Activated B cell treated with CpG ODN at 0.5 μM for 24 hours (primary cell): ENCODE measurements at places on chromosomes 3 and 15. TPM values are rescaled to one million over a fixed set of nuclear protein-coding genes. Genes with fewer than 3 reads are reported as not detected.

DNA sequence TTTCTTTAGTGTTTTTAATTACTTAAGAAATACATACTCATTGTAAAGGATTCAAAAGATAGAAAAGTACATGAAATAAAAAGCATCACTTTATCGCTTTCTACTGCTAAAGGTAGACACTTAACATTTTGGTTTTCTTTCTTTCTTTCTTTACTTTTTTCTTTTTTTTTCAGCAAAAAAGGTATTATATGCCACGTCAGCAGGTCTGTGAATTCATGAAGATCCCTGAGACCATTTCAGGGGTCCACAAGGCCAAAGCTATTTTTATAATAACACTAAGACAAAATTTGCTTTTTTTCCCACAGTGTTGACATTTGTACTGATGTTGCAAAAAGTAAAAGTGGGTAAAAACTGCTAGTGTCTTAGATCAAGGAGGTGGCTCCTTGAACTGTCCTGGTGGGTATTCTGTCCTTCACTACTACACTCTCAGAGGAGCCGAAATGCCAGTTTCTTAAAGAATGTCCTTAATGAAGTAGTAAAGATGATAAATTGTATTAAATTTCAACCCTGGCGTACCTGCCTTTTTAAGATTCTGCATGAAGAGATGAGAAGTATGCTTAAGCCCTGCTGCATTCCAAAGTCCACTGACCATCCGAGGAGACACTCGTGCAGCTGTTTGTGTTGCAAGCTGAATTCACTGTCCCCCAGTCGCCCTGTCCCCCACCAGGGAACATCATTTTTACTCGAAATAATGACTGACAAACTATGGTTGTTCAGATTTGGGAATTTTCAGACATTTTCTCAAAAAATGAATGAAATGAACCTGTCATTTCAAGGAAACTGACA lies 106.7 kb upstream of the PIAS1 start:
- no peaks in the 10 kb centered on the region for H3K36me3 ChIP-seq
- DNase-seq, result no peak
- no peak overlapping the region for H3K27ac ChIP-seq
- no peaks in the 10 kb centered on the region for H3K27me3 ChIP-seq

SIDT1 gene
- total RNA-seq, result 35.7 and 44.9 TPM in 2 replicates

RFTN1 gene
- 323 and 365 TPM in 2 replicates for total RNA-seq

GRCh38 chr15:75368689-75369239 lies 357 bp upstream of the MAN2C1 start:
- peak overlapping the region; percentile 92 for H3K27ac ChIP-seq
- no peak for DNase-seq
- H3K36me3 ChIP-seq, result peaks cover 60% of the 10 kb centered on the region

- peaks cover 7% of the 10 kb centered on the region for H3K27me3 ChIP-seq
- no peaks in the 10 kb centered on the region for H3K36me3 ChIP-seq
- DNase-seq, result no peak
- no peak overlapping the region for H3K4me3 ChIP-seq
- H3K4me1 ChIP-seq, result no peaks in the 10 kb centered on the region
Measured at GRCh38 chr3:72041511-72041910, 256.6 kb upstream of the PROK2 start.

DNA sequence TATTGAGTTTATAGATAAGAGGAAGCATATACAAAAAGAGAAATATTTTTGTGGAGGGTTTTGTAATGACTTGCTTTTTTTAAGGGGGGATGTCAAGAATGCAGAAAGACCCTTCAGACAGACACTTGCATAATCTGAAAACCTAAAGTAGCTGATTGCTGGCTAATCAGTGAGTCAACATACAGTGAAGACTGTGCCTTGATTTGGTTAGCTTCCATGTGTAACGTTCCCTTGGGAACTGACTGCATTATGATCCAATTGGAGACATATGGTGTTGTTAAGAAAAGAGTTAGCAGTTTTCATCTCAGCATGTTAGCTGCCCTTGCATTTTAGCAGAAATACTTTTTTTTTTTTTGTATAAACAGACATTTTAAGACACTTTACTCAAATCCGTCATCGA lies 483.2 kb downstream of the RBMS3 start:
- DNase-seq, result no peak
- no peaks in the 10 kb centered on the region for H3K36me3 ChIP-seq
- H3K4me3 ChIP-seq, result no peak overlapping the region
- H3K27ac ChIP-seq, result no peak overlapping the region

DNA sequence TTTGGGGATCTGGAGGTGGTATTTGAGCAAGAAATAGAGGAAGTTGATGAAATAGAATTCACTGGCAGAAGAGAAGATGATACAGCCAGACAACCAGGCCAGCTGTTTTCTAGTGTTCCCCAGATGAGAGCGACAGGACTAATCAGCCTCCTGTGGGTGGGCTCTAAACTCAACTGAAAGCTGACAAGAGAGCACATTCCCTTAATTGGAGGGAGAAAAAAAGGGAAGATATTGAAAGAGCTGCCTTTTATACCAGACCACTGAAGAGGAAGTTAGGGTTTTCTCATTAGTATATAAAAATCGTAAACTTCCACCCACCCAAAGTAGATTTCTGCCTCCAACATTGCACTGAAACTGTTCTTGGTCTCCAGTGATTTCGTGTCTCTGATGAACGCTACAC lies 6.5 kb upstream of the TM4SF19 start:
- DNase-seq, result no peak
- H3K27ac ChIP-seq, result peak overlapping the region; percentile 75
- peaks cover 18% of the 10 kb centered on the region for H3K4me1 ChIP-seq
- H3K27me3 ChIP-seq, result no peaks in the 10 kb centered on the region
- peak overlapping the region; percentile 54 for H3K4me3 ChIP-seq
- peaks cover 17% of the 10 kb centered on the region for H3K36me3 ChIP-seq

GRCh38 chr15:80887148-80887547 lies 102.5 kb downstream of the MESD start:
- no peaks in the 10 kb centered on the region for H3K36me3 ChIP-seq
- H3K4me1 ChIP-seq, result no peaks in the 10 kb centered on the region
- no peak for DNase-seq
- no peaks in the 10 kb centered on the region for H3K27me3 ChIP-seq
- no peak overlapping the region for H3K4me3 ChIP-seq

- peaks cover 14% of the 10 kb centered on the region for H3K27me3 ChIP-seq
- no peaks in the 10 kb centered on the region for H3K4me1 ChIP-seq
- no peak overlapping the region for H3K4me3 ChIP-seq
- no peaks in the 10 kb centered on the region for H3K36me3 ChIP-seq
- H3K27ac ChIP-seq, result no peak overlapping the region
- DNase-seq, result no peak
Measured at GRCh38 chr15:77647961-77648360, 15.2 kb upstream of the LINGO1 start.

DNA sequence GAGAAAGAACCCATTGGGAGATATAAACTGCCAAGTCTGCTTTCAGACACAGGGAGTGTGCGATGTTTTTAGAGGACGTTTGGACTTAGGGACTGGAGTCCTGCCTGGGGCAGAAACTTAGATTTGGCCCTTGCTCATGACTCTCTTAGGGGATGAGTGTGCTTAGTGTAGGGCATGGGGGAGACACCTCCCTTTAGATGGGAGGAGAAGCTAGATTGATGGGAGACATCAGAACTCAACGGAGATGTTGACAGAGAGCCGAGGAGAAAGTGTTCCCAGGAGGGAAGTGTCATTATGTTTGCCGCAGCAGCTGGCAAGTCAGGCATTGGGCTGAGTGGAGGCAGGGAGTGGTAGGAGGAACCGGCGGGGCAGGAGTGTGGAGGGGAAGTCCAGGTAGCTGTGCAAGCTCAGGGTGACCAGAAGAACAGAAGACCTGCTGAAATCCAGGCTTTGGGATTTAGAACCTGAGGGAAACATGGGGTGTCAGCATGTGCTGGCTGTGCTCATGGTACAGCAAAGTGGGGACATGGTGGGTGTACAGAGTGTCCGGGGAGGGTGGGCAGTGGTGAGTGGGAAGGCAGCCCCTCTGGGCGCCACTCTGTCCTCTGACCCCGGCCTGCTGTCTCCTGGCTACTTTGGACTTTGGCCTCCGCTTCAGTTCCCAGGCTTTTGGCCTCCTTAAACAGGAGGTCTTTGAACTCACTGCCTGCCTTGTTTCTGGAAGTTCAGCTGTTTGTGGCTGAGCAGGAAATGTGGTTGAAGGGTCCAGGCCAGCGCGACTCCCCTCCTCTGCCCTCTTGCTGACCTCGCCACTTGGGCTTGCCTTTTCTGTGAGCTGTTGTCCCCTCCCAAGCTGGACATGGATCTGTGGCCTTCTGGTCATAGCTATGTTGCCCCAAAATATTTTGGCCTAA lies 324.0 kb upstream of the LRRFIP2 start:
- peaks cover 9% of the 10 kb centered on the region for H3K27me3 ChIP-seq
- no peaks in the 10 kb centered on the region for H3K4me1 ChIP-seq
- no peak overlapping the region for H3K27ac ChIP-seq
- DNase-seq, result no peak
- no peak overlapping the region for H3K4me3 ChIP-seq

SLC38A3 gene
- not detected in 2 replicates for total RNA-seq

EHHADH gene
- total RNA-seq, result 1.1 and 1.7 TPM in 2 replicates

SEMA5B gene
- total RNA-seq, result 1.0 and 1.6 TPM in 2 replicates

- H3K4me3 ChIP-seq, result no peak overlapping the region
- no peak for DNase-seq
- no peak overlapping the region for H3K27ac ChIP-seq
- H3K4me1 ChIP-seq, result no peaks in the 10 kb centered on the region
- H3K27me3 ChIP-seq, result no peaks in the 10 kb centered on the region
Measured at GRCh38 chr3:29164825-29165224, 116.0 kb upstream of the RBMS3 start.

PPP4R2 gene
- 54.7 and 59.7 TPM in 2 replicates for total RNA-seq

DNA sequence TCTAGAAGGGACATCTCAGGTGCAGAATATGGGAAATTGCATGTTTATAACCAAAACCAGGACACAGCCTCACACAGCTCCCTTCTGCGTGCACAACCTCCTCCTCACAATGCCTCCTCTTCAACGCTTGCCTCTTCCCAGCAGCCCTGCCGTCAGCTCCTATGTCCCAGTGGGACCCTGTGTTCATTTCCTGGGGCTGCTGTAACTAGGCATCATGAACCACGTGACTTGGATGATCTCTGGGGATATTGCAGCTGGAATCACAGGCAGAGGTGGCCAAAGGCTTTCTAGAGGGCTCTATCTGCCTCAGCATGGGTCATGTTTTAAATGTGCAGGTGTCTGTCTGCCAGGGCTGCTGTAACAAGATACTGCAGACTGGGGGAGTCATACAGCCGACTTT lies 375.3 kb downstream of the OCA2 start:
- H3K36me3 ChIP-seq, result no peaks in the 10 kb centered on the region
- H3K4me1 ChIP-seq, result no peaks in the 10 kb centered on the region
- H3K27ac ChIP-seq, result no peak overlapping the region

DNA sequence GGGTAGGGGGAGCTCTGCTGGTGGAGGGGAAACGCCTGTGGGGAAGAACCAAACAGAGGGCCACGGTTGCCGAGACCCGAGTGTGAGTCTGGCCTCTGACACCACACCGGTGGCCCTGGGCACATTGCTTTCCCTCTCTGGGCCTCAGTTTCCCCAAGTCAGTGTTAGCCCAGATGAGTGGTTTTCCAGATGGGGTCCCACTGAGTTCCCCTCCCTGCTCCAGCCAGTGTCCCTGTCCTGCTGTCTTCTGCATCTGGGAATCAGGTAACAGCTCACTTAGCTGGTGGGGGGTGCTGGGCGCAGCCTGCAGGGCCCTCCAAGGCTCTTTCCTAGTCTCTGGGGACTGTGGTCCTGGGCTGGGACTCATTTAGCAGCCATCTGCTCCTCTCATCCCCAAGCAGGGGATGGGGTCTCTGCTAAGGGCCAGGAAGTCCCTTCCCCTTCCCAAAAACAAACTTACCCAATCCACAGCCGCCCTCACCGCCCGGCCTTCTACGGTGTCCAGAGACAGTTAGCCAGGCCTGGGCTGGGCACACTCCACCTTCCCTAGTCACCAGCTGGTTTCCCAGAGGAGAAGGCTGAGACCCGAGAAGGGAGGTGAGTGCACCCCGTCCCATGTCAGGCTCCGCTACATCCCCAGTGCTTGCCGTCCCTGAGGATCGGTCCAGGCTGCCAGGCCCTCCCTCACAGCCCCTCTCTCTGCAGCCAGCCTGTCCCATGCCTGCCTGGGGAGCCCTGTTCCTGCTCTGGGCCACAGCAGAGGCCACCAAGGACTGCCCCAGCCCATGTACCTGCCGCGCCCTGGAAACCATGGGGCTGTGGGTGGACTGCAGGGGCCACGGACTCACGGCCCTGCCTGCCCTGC lies 676 bp downstream of the GP9 start:
- H3K4me3 ChIP-seq, result no peak overlapping the region
- peaks cover 37% of the 10 kb centered on the region for H3K27me3 ChIP-seq
- no peak for DNase-seq

SPRED1 gene
- total RNA-seq, result 1.3 and 1.4 TPM in 2 replicates

- H3K36me3 ChIP-seq, result no peaks in the 10 kb centered on the region
- DNase-seq, result no peak
- no peak overlapping the region for H3K27ac ChIP-seq
Measured at GRCh38 chr3:85670634-85671205, 711.9 kb downstream of the CADM2 start.

RASGRP1 gene
- 37.7 and 39.2 TPM in 2 replicates for total RNA-seq
